ENCODE measurements at places on chromosomes 1 and 21.

- DNase-seq: no peak
Observed at GRCh38 chr1:55154616-55155015, 60.5 kb downstream of the USP24 start.

- DNase-seq: no peak
Observed at GRCh38 chr1:20476265-20477038, 9.6 kb downstream of the CAMK2N1 start.

GRCh38 chr1:46043458-46044017 is 88.9 kb downstream of the PIK3R3 start:
- no peak for DNase-seq

GRCh38 chr1:182196897-182197870 is 135.7 kb upstream of the ZNF648 start:
- DNase-seq: no peak

DNA sequence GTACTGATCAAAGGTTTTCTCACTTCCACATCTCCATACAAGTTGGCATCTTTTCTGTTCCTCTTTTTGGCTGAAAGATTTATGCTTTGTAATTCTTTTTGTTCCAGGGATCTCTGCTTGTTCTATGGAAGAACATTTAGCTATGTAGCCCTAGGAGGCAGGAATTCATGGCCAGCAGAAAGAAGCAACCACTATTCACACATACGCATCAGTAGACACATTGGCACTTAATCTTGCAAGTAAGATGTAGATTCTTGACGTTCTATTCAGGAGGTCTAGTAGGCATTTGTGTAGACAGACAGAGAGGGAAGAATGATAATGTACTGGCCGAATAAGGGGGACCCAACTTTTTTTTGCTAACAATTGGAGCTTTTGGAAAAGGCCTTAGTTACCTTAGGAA is 336.0 kb downstream of the NUF2 start:
- no peak for DNase-seq

DNA sequence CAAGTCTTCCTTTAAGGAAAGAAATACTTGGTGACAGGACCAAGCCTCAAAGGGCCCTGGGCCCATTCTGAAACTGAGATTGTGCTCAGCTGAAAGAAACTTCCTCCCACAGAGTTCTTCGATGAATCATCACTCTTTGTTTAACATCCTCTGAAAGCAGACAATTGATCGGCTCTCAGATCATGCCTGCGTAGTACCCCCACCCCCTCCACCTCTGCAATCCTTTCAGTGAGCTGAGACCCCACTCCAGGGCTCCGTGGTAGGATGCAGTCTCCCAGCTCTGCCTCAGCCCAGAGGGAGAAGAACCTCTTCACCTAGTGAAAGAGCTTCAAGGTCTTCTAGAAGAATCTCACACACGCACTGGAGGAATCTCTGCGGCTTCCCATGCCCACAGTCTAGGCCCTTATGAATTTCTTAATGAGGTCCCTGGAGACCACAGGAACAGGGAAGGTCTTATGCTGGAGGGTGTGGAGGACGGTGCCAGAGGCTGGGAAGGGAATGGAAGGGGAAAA is 104.9 kb upstream of the SOD1 start:
- peak; percentile 77 for DNase-seq

DNA sequence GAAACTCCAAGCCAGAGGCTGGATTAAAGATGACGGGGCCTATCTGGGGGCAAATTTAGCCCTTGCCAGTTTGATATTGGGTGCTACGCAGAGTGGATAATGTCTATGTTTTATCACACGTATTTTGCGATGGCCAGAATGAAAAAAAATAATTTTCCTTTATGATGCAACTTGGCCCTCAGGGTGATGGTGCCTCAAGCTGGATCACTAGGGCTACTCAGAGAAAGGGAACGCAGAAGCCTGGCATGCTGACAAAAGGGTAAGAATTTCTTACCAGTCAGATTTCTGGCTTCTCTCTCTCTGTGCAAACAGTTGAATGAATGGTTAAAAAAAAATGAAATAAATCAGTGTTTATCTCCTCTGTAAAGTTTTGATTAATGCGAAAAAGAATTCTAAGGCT is 32.6 kb upstream of the NEK2 start:
- no peak for DNase-seq

- no peak for DNase-seq
Observed at GRCh38 chr1:20660363-20660762, 806 bp downstream of the DDOST start.

GRCh38 chr1:42170779-42171621 is 6.5 kb upstream of the GUCA2A start:
- DNase-seq: no peak

GRCh38 chr1:230139741-230140140 is 72.7 kb downstream of the GALNT2 start:
- DNase-seq: no peak

GRCh38 chr1:175888996-175889395 is 145.6 kb upstream of the TNR start:
- DNase-seq: no peak
